ENCODE measurements at places on chromosomes 5 and 9.

- DNase-seq: no peak
These were observed 32.8 kb upstream of the NSMF start for GRCh38 chr9:137491735-137492432.

GRCh38 chr9:134210908-134211810 lies 46.8 kb upstream of the RNU6ATAC start:
- no peak for DNase-seq

DNA sequence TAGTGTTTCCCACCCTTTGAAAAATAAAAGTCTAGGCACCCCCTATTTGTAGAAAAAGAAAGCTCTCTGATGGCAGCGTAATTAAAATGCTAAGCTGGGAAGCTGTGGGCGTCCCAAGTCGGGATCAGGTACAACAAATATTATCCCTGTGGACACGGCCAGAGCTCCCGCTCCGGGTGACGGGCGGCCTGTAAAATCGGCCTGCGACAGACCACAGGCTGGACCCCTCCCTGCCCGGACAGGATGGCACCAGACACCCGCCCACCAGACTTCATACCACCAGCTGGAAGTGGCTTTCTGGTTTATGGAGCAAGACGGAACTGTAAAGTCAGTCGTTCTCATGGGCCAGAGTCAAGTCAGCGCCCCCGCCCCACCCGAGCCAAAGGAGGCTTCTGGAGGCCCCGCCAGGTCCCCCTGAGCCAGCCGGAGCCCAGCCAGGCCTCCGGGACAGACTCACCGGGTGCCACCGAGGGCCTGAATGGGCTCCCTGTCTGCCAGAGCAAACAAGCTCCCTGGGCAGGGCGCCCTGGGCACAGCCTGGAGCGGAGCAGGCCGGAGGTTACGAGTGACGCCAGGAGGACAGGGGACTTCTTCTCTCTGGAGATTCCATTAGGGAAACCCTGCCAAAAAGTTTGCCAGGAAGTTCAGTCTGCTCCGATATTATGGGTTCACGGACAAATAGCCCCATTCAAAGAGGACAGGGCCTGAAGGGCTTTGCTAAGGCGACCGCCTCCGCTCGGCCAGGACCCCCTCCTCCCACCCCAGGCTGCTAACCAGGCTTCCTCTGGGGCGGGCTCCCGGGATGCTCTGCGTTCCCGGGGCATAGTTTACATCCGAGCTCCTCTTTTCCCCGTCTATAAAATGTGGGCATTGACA lies 173.7 kb downstream of the ERCC6L2 start:
- DNase-seq: no peak

- no peak for DNase-seq
These were observed 5.0 kb downstream of the PRUNE2 start for GRCh38 chr9:76900884-76901440.

GRCh38 chr5:33300209-33300742 lies 140.5 kb upstream of the TARS1 start:
- no peak for DNase-seq

DNA sequence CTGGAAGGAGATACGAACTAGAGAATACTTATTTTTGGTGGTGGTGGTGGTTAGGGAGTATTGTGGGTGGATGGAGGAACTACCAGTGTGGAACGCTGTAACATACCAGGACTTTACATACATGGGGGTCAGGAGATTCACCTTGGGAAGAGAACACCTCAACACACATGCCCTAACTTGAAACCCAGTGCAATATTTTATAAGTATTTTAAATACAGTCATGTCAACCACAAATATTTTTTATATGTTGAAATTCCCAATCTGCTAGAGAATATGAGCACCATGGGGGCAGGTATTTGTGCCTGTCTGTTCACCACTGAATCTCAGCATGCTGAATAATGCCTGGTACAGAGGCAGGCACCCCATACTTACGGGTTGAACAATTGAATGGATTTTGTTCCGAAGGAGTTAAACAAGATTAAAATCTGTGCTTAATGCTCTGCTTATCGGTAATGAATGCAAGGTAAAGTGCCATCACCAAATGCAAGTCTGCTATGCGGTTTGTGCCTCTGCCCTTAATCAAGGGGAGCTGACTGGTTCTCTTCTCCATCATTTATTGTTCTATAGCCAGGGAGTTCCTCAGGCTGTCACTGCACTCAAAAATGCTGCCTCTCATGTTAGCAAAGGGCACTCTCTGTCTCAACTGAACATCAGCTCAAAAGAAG lies 65.3 kb downstream of the RASEF start:
- no peak for DNase-seq

- DNase-seq: no peak
These were observed 305.4 kb downstream of the TLR4 start for GRCh38 chr9:118009614-118010013.

- DNase-seq: no peak
These were observed 360.0 kb downstream of the OSTF1 start for GRCh38 chr9:75448281-75448680.

- no peak for DNase-seq
These were observed 341.7 kb upstream of the TYRP1 start for GRCh38 chr9:12351293-12352044.

GRCh38 chr9:130662099-130662969 lies 2.1 kb upstream of the PRDM12 start:
- DNase-seq: no peak

- no peak for DNase-seq
These were observed 114.4 kb downstream of the TENT4A start for GRCh38 chr5:6827526-6828219.

- no peak for DNase-seq
These were observed 11.5 kb upstream of the IRX4 start for GRCh38 chr5:1894243-1894642.

- DNase-seq: no peak
These were observed 6.2 kb downstream of the SLC45A2 start for GRCh38 chr5:33978306-33978705.

- no peak for DNase-seq
These were observed 323.8 kb downstream of the PSAT1 start for GRCh38 chr9:78620764-78621163.

DNA sequence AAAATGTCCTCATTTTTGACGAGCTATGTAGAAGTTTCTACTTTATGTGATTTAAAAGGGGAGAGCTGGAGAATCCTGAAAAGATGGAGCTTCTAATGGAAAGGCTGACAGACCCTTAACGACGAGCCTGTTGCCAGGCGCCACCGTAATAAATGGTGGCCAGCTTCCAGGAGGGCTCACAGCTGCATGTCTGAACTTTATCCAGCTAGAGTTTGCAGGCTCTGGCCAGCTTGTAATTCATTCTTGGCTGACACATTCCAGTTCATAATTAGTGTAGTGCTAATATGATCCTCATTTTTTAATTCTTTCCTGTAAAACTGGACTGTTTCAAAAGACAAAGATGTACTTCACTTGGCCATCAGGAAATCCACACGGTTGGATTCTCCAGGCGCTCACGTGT lies 246.7 kb downstream of the GAS1 start:
- DNase-seq: no peak

GRCh38 chr9:36092509-36093215 lies 43.9 kb upstream of the GLIPR2 start:
- no peak for DNase-seq

- no peak for DNase-seq
These were observed 2.3 kb downstream of the SLC44A1 start for GRCh38 chr9:105246656-105247173.

DNA sequence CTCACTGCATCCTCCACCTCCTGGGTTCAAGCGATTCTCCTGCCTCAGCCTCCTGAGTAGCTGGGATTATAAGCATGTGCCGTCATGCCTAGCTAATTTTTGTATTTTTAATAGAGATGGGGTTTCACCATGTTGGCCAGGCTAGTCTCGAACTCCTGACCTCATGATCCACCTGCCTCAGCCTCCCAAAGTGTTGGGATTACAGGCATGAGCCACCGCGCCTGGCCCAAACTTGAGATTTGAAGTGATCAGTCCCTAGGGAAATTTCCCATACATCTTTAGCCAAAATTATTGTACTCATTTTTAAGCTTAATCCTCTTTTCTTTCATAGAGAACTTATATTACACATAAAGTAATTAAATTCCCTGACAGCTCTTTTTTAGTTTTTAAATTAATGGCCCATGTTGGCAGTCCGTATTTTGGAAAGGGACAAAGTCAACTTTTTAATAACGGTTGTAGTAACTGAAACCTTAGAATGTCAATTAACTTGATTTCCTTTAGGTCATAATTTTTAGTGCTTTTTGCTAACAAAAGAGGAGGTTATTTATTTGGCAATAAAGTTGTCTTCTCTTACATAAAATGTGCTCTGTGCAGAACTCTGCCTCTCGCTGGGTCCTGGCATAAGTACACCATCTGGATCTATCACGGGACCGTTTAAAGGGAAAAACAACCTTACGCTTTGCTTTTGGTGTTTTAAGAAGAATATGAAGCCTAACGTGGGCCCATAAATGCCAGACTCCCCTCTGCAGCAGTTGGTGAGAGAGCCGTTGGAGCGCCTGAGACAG lies 142.3 kb upstream of the OTULINL start:
- DNase-seq: no peak

DNA sequence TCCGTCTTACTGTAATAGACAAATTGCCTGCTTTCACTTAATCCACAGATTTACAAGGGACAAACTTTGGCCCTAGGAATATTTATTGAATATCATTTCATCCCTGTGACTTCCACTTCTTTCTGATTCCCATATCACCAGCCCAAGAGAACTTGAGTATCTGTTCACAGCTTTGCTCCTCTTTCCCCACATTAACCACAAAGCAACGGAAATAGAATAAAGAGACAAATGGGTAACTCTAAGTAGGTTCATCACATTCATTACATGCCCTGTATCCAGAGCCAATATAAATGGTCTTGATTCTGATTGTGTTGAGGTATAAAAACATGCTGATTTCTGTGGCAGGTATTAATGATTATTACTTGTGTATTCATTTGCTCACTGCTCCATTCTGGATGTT lies 41.9 kb downstream of the TMEM252 start:
- DNase-seq: no peak

DNA sequence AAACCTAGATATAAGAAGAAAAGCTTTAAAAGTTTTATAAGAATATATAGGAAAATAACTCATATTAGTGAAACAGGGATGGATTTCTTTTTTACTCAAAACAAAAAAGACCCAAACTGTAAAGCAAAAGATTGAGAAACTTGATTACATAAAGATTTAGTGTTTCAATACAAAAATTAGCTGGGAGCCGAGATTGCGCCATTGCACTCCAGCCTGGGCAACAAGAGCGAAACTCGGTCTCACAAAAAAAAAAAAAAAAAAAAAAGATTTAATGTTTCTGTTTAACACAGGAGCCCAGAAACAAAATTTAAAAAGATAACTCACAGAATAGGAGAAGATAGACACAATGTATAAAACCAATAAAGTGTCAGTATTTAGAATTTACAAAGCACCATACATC lies 45.2 kb downstream of the CDC14B start:
- DNase-seq: no peak

GRCh38 chr9:121776001-121776738 lies 124.7 kb downstream of the DAB2IP start:
- DNase-seq: no peak

GRCh38 chr9:95552255-95552654 lies 35.5 kb upstream of the PTCH1 start:
- DNase-seq: no peak

GRCh38 chr9:19804431-19804830 lies 15.6 kb upstream of the SLC24A2 start:
- DNase-seq: no peak

DNA sequence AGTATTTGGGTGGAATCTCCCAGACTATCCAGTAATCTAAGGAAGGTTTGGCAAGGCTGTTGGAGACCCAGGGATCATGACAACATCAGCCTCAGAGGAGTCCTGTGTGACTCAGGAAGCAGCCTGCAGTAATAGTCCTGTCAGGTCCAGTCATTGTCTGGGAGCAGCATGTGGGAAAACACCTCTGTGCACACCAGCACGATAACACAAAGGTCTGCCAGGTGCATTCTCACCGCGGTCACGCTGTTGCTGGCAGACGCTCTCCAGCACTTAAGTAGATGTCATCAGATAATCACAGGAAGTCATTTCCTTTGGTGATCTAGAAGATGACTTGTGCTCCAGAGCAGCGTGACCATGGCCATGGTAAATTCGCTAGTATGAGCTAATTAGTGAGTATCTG lies 99.2 kb upstream of the IQGAP2 start:
- DNase-seq: no peak

DNA sequence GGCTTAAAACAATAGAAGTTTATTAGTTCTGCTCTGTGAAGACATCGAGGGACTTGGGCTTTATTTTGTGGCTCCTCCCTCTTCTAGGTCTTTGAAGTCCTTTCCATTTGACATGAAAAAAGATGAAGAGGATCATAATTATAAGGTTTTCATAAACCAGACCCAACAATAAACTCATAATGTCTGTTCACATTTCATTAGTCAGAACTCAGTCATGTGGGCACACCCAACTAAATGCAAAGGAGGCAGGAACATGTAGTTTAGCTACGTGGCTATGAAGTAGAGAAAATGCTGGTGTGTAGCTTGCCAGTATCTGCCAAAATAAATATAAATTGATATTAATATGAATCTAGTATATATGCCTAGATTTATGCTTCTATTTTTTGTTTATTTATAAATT lies 393.9 kb upstream of the C9orf72 start:
- no peak for DNase-seq

- DNase-seq: no peak
These were observed 229.9 kb downstream of the PIK3R1 start for GRCh38 chr5:68445257-68446069.

DNA sequence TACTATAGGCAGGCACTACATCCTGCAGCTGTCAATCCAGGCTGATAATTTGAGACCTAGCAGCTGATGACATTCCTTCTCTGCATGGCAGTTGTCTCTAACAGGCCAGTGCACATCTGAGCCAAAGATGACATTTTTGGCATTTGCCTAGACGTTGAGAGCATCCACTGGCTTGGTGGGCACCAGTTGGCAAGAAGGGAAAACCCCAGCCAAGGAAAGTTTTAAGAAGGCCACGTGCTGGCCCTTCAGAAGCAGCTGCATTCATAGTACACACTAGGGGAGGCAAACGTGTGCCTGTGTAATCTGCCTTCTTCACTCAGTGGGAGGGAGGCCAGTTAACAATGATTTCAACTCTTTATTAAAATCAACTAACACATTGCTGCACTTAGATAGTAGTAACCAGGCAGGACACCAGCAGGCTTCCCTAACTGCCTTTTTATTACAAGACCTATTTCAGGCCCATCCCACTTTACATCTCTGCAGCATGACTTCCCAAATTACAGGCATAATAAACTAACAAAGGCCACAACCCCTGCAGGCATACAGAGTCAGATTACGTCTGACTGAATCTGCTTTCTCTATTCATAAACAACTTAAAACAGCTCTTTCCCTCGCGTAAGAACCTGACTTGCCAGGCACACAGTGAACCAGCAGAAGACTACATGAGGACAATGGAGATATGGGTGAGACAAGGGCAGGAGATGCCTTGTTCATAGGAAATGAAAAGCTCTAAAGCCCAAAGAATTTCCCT lies 576.3 kb downstream of the PDE4D start:
- DNase-seq: no peak

GRCh38 chr5:135429301-135430134 lies 17.6 kb downstream of the DCANP1 start:
- DNase-seq: peak; percentile 31

GRCh38 chr5:4831325-4831724 lies 308.8 kb upstream of the ADAMTS16 start:
- no peak for DNase-seq

GRCh38 chr9:126217250-126217653 lies 109.4 kb upstream of the MVB12B start:
- DNase-seq: no peak
